Cortex of kidney (tissue), 1 donor: ENCODE measurements at places on chromosomes 2 and 18.

- no peak for DNase-seq
These were observed 5.4 kb upstream of the RNF181 start for GRCh38 chr2:85589982-85590791.

DNA sequence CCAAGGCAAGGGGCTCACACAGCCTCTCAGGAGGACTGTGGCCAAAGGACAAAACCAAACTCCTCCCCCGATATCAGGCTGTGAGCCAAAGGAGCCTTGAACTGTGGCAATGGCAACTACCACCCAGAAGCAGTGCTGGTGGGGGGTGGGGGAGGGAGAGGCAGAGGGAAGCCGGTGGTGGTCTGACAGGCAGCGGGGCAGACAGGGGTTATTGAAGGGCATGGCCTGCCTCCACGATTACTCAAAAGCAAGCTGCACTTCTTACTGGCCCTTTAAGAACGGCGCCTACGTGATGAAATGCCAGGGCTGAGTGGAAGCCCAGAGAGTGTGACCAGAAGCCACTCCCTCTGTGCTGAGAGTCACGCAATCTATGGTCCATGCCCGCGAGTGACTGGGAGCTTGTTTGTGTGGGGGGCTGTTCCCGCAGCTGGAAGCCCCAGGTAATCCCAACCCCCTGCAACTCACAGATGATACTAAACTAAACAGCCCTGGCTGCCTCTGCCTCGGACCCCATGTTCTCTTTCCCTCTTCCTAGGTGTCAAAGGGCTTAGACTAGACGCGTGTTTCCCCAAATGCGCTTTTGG is 128.2 kb upstream of the CXCR4 start:
- DNase-seq = no peak

- DNase-seq = no peak
These were observed 297.1 kb downstream of the ARHGAP15 start for GRCh38 chr2:143426296-143426695.

GRCh38 chr2:115560666-115561065 is 1118.2 kb downstream of the DPP10 start:
- DNase-seq = no peak

- DNase-seq = no peak
These were observed 198.3 kb downstream of the ACKR3 start for GRCh38 chr2:236767941-236768340.

DNA sequence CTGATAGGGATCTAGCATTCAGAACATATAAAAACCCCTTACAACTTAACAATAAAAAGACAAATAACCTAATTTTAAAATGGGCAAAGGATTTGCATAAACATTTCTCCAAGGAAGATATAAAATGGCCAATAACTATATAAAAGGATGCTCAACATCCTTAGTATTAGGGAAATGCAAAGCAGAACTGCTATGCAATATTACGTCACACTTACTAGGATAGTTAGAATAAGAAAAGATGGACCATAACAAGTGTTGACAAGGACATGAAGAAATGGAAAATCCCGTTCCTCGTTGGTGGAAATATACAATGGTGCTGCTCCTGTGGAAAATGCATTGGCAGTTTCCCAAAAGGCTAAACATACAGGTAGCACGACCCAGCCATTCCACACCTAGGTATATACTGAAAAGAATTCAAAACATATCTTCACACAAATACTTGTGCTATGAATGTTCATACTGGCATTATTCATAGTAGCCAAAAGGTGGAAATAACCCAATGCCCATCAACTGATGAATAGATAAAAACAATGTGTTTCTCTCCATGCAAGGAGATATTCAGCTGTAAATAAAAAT is 48.2 kb upstream of the REV1 start:
- no peak for DNase-seq

DNA sequence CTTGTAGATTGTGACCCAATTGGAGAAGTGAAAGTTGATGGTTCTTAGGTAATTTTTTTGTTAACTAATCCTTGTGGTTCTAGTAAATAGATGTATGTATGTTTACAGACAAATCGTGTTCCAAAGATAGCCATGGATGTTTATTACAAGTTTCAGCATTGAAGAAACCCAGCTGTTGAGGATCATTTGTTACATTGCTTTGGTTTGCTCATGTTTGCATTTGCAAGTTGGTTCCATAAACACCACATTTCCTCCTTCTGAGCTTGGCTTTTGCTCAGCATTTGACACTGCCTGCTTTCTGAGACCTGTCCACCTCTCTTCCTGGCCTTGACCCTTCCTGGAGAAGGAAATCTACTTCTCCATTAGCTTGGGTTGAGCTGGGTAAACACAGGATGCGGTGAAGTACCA is 1.8 kb upstream of the CCDC68 start:
- no peak for DNase-seq

DNA sequence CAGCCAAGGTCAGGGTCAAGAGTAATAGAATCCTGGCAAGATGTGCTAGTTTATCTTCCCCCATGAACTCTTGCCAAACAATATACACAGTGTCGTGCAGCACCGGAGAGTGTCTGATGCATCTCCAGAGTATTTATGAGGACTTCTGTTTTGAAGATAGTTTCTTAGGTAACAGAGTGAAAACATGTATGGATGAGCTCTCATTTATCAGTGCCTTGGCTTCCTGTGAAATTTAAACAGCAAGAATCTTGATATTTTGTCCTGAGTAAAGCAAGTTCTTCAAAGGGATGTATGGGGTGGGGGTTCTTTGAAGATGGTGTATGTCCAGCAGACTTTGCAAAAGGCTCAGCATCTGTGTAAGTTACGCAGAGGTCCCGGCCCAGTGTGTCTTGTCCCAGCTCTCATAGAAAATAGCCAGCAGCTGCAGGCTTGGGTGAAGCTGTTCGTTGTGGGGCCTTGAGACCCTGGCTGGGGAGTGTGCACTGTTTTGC is 361.0 kb upstream of the NT5C1B start:
- no peak for DNase-seq

GRCh38 chr2:219001577-219002394 is 8.6 kb upstream of the CRYBA2 start:
- no peak for DNase-seq

GRCh38 chr2:64591188-64591587 is 62.5 kb downstream of the SERTAD2 start:
- DNase-seq = no peak

DNA sequence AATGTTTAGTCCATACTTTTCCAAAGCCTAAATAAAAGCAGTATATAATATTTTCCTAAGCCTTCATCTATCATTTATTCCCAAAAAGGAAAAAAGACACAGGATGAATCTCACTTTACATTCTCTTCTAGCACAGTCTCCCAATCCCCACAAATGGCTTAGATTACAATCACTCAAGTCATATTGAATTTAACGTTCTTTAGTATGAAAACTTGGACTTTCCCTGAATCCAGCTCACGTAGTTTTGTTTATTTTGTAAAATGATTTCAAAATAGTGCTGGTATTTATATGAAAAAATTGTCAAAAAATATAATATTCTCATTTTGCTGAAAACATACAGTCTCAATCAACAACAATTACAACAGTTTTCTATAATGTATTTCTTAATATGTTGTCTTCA is 137.7 kb upstream of the CCDC150 start:
- no peak for DNase-seq

- no peak for DNase-seq
These were observed 78.6 kb upstream of the ACSL3 start for GRCh38 chr2:222782201-222782730.

DNA sequence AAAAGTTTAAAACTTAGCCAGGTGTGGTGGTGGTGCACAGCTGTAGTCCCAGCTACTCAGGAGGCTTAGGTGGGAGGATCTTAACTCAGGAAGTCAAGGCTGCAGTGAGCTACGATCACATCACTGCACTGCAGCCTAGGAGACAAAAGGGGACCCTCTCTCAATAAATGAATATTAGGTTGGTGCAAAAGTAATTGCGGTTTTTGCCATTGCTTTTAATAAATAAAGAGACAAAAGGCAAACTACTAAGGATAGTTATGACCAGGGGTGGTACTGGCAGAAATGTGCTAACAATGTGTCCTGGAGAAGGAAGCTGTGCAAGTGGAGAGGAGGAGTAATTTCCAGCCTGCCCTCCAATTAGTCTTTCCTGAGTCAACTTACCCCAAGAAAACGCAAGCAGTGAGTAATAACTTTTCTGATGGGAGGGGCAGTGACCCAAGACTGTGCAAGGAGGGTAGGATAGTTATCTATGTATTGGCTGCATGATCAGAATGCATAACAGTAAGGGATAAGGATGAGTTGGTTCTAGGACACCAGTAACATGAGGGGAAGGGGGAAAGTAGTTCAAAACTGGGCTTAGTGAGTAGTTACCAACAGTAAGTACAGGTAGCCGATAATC is 1.5 kb downstream of the EXOC6B start:
- DNase-seq = no peak

DNA sequence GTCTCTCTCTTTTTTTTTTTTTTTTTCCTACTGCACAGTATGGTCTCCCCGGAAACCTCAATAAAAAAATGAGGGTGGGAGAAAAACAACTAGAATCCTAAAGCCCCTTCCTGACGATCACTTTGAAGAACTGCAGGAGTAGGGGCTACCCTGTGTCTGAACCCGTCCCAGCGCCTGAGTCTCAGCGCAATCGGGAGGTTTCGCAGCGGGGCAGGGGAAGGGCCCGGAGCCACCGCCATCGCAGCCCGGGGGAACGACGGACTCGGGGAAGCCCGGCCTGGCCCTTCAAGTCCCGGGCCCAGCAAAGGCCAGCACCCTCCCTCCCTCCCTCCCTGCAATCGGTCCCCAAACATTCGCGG is 411 bp downstream of the NARS1 start:
- no peak for DNase-seq

GRCh38 chr2:64825831-64826491 is 163.2 kb upstream of the SLC1A4 start:
- no peak for DNase-seq

GRCh38 chr2:109415581-109416013 is 198.2 kb downstream of the SEPTIN10 start:
- DNase-seq = no peak

GRCh38 chr2:120231974-120232635 is 8.9 kb upstream of the TMEM185B start:
- no peak for DNase-seq

DNA sequence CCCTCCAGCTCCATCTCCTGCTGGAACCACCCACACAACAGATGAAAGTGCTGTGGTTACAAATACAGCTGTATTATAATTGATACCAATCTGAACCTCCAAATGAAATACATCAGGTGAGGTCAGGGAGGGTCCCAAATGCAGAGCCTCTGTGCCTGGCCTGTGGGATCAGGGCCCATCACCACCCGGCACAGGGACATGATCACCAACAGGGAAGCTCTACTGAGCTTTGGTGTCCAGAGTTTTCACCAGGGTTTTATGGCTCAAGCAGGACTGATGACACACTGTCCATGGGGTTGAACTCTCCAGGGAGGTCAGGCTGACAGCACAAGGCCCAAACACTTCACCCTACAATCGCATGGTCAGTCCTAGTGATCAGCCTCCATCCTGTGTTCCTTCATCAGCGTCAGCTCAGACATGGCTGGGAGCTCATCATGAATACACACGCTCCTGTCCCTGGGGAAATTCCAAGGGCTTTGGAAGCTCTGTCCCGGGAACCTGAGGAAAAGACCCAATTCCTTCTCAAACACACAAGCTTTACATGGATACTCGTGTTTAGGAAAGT is 3.9 kb upstream of the PXDN start:
- no peak for DNase-seq

DNA sequence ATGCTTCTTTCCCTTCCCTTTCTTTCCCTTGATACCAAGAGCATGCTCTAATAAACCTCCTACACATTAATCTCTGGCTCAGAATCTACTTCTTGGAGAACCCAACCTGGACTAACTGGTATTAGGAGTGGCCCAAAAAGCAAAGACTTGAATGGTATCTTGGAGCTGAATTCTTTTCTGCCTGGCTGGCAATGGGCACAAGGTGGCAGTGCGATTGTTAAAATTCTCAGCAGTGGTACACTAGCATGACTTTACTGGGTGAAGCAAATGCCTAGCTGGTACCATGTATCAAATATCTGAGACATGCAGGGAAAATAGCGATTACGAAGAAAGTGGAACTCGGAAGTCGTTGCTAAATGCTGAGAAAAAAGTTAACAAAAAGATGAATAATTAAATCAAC is 376.1 kb downstream of the XIRP2 start:
- no peak for DNase-seq

- no peak for DNase-seq
These were observed 72.6 kb downstream of the CELF4 start for GRCh38 chr18:37492952-37493351.

DNA sequence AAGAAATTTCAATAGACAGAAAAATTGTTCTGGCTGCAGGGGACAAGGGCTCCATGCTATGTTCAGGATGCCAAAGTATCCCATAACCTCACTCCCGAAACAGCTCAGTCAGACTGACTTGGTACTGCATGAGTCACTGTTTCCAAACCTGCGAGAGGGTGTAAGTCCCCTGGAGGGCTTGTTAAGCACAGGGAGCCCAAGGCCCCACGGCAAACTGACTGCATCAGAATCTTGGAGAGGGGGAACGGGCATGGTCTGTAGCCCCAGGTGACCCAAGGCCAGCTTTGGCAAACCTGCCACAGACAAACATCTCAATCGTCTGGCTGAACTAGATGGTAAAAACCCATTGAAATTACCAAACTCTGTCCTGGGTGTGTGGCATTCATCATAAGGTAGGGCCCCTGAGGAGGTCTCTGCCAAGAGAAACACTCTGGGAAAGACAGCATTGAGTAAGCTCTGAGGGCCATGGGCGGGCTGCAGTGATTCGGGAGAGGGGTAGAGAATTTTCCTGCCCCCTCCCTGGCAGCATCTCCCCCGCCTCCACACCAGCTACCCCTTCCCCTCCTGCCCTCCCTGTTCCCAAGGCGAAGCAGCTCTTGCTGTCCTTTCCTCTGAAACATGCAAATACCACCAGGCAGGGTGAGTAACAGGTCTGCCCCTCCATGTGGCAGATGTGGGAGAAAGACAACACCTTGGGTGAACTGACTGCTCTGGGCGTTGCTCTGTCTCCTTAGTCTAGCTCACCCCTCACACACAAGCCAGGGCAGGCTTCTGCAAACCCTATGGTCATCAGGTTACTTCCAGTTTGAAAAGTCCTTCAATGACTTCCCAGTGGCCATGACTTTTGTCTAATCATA is 274.7 kb upstream of the SIX2 start:
- DNase-seq = no peak

DNA sequence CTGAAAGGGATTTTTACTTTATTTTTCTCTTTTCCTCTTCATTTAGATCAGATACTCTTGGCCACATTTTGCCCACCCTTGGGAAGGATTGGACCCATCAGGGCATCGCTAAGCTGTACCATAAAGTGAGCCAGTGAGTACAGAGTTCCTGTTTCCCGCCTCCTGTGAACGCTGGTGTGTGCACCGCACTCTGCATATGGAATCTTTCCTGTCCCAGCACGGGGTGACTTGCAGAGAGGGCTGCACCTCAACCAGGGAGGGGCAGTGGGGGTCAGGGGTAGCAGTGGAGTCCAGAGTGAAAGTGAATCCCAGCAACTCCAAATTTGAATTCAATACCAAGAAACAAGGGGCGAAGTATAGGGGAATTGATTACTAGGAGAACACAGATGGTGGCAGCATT is 58.6 kb downstream of the LPIN1 start:
- no peak for DNase-seq
